Frontal cortex (tissue), 4 donors: ENCODE measurements at places on chromosomes 6 and 20. TPM values are rescaled to one million over a fixed set of nuclear protein-coding genes. Genes with fewer than 3 reads are reported as not detected.

DNA sequence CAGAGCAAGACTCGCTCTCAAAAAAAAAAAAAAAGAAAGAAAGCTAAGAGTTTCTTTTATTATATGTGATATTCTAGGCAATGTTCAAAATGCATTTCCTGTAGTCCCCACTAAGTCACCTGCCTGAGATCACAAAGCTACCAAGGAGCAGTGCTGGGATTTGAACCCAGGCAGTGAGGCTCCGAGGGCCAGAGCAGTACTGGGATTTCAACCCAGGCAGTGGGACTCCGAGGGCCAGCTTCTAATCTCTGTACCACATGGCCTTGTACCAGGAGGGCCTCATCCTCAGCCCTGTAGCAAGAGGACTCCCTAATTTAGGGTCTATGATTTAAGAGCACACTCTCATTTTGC lies 39.7 kb downstream of the ZMYND8 start:
- DNase-seq = no peak

DNA sequence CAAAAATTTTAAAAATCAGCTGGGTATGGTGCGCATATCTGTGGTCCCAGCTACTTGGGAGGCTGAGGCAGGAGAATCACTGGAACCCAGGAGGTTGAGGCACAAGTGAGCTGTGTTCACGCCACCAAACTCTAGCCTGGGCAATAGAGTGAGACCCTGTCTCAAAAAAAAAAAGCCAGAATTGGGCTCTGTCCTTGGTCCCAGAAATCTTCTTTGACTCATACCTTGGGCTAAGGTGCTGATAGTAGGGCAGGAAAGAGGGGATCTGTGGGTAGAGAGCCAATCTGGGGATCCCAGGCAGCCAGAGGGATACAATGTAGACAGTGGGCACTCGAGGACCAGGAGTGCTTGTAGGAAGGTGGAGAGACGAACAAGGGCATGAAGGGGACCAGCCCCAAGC lies 13.3 kb downstream of the ETV7 start:
- no peak for DNase-seq

- DNase-seq = no peak
Observed at GRCh38 chr6:89313006-89313405, 2.1 kb downstream of the GABRR2 start.

DNA sequence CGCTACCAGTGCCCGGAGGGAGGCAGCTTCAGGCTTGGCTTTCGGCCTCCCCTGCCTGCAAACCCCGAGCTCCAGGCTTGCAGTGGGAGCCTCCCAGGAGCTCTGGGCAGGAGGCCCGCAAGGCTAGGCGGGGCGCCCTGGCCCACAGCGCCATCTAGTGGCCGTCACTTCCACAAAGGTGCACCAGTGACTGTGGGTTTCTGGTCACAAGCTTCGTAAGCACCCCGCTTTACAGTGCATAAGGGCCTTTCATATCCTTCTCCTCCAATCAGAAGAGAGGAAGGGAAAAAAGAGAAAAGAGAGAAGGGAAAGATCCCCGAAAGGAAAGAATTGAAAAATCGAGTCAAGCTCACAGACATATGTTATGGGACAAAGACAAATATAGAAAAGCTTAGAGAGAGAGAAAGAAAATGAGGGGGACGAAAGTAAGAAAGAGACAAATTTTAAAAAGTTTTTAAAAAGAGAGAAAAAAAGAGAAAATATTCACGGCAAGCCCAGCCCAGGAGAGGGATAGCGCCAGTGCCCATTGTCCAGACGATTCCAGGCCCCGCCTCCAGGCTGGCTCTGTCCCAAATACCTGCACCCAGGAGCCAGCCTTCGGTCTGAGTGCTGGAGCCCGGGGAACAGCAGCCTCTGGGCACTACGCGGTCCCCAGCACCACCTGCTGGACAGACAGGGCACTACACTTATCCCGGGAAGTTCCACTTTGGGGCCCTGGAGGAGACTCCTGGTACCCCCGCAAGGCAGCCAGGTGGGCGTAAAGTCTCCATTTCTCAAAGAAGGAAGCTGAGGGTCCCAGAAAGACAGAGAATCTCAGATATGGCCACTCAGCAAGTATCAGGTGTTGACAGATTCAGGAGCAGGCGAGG lies 207.1 kb downstream of the PREX1 start:
- peak; percentile 71 for DNase-seq

DNA sequence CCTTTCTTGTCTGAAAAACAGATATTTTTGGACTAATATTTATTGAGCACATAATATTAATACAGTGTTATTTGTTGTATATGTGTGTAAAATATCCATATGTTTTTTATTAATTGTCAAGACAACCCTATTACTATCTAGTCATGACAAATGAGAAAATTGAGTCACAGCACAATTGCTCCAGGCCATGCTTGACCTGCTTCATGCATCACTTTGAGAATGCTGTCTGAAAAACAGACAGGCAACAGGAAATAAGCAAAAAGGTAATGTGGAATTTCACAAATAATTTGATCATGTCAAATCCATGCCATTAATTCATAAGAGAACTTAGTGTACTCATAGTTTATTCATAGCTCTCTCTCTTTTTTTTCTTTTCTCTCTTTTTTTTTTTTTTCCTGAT lies 246.5 kb downstream of the RIMS1 start:
- no peak for DNase-seq

GRCh38 chr6:159217595-159218275 lies 48.5 kb downstream of the FNDC1 start:
- peak; percentile 52 for DNase-seq

DNA sequence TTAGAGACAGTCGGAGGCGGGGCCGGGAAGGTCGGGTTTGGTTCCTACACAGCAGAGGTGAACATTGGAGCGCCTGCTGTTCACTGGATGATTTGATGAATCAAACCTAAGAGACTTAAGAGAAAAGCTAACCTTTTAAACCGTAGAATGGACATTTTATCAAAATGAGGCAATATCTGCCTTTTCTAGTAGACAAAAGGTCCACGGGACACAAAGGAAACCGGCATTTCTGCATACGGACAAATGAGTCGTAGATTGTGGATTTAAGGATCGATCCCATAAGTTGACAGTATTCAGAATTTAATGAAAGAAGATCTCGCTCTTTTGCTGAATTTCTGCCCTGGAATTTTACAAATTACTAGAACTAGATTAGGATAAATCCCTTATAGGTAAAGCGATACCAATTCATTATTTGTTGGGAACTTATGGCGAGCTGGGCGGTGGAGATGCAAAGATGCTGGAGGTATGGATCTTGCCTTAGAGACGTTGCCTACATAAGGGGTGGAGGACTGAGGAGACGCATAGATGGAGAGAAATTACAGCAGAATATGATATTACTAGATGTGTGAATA lies 400 bp downstream of the PAK1IP1 start:
- no peak for DNase-seq

GRCh38 chr20:62328684-62329388 lies 26.0 kb downstream of the ADRM1 start:
- DNase-seq = no peak

DNA sequence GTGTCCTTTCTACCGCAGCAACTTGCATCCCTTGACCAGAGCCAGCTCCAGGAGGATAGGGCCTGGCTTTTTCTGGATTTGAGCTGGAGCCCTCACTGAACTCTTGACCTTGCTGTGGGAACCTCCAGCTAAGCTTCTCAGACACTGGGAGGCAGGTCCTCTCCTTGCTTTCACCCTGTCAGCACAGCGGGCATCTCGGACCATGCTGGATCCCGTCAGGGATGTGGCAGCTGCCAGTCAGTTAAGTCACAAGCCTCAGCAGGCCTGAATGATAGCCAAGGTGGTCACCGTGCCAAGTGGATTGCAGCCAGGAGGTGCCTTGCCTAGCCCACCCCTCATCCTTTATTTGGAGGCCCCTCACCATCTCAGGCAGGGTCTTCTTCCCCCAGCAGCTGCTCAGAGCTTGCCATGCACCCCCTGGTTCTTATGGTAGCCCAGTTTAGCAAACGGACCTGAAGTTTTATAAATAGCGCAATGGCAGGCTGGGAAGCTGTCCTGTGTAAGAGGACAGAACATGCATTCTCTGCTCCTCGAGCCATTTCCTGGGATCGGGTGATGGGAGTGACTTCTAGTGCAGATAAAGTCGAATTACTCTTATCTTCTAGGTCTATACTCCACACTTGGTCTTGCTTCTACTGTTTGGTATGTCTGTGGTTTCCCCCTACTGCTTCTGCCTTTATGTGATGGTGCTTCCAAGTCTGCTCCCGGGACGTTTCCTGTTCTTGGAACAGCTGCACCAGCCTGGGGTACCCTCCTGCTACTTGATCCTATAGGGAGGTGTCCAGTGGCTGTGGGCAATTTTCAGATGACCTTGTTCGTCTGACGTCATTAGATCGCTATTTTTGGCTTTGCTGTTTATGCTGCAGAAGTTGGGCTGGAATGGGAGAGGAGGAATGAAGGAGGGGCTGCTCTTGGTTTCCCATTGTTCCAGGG lies 7.1 kb upstream of the MYLK2 start:
- no peak for DNase-seq

- DNase-seq = no peak
Observed at GRCh38 chr20:57742507-57743181, 32.8 kb upstream of the PMEPA1 start.

DNA sequence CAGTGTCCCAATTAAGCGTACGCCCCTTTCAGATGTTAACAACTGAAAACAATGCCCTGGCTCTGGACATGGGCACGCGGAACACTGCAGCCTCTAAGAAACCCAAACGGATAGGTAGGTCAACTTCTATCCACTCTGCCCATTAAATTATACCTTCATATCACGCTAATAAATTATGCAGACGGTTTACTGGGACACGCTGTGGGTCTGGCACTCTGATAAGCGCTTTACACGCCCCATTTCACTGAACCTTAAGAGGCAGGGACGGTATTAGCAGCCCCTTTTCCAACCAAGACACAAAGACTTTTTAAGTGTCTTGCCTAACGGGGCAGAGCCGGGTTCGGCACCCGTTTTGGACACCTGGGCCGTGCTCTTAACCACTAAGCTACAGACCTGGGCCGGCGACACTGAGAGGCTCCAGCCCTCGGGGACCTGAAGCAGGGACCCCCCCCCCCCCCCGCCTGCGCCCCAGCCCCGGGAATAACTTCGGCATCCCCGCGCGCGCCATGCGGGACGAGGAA lies 744 bp downstream of the STAU1 start:
- DNase-seq = no peak

- DNase-seq = no peak
Observed at GRCh38 chr6:69630767-69631166, 166.0 kb downstream of the LMBRD1 start.

DNA sequence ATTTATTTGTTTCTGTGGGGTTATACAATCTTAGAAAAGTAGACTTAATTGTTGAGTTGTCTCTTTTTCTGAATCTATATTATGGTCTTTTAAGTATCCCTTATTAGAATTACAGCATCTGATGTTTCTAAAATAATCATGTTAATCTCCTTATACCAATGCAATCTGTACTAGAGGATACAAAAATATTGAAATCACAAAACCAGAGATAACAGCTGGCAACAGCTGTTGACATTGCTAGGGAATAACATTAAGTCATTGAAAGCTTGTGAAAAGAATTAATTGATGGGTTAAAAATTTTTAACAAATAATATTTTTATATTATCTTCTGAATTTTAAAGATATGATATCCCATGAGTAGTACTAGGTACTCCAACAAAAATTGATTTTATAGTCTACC lies 162.6 kb downstream of the COL19A1 start:
- DNase-seq = no peak

GRCh38 chr20:37702403-37703034 lies 8.7 kb downstream of the CTNNBL1 start:
- DNase-seq = no peak

- DNase-seq = no peak
Observed at GRCh38 chr6:151140767-151141166, 99.0 kb upstream of the AKAP12 start.

DNA sequence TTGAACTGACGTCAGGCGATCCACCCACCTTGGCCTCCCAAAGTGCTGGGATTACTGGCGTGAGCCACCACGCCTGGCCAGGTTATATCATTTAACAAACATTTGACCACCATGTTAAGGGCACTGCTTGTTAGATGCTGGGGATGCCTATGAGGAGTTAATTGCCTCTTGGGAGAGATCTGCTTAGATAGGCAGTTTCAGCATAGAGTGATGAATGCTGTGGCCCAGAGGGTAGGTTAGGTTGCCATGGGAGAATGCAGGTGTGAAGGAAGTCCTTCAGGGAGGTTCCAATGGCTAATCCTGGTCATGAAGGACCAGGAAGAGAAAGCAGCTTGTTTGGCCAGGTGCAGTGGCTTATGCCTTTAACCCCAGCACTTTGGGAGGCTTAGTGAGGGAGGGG lies 17.0 kb downstream of the PHF20 start:
- DNase-seq = no peak

GRCh38 chr6:117907601-117908245 lies 659 bp downstream of the SLC35F1 start:
- DNase-seq = peak; percentile 42

DNA sequence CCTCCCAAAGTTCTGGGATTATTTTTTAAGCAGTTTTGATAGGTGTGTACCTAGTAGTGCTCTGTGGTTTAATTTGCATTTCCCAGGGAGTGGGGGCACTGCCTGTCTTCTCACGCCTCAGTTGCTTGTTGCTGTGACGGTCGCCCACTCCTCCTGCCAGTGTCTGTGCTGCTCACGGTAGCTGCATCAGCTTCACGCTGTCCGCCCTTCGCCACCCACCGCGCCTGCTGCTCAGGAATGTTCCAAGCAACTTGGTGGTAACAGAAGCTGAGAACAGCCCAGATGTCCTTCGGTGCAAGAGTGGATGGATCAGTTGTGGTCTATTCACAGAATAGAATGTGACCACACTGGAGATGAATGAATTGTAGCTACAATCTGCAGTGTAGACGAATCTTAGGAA lies 22.9 kb downstream of the DNAJC5 start:
- DNase-seq = no peak

GRCh38 chr20:35773154-35773751 lies 1.4 kb downstream of the PHF20 start:
- DNase-seq = no peak

GRCh38 chr20:22802296-22802695 lies 217.9 kb upstream of the FOXA2 start:
- DNase-seq = no peak

DNA sequence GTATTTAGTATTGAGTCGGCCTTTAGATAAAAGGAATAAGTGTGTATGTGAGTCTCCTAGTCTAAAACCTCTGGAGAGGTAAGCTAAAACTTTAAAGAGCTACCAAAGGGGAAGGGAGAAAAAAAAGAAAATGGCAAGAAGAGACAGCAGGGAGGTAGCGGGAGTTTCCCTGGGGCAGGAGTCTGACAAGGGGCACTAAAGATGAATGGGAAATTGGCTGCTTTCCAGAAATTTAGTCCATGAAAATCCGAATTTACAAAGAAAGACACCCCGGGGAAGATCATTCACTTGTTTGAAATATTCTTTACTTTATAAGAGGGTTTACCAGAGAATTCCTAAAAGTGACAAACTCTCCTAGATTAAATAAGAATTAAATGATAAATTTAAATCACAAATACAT lies 19.3 kb downstream of the RMND1 start:
- DNase-seq = no peak

- no peak for DNase-seq
Observed at GRCh38 chr6:170067181-170067641, 223.7 kb downstream of the DLL1 start.

Gene APMAP
- 73.4 TPM for total RNA-seq

Gene MCM3
- 11.0 TPM for total RNA-seq

Gene SLC12A5
- total RNA-seq = 18.8 TPM

Gene HSPA12B
- 2.4 TPM for total RNA-seq

Gene NTSR1
- 4.9 TPM for total RNA-seq

Gene GPR6
- total RNA-seq = 7.3 TPM

Gene HLA-DOA
- 0.82 TPM for total RNA-seq

Gene HLA-DQB1
- total RNA-seq = 0.41 TPM
